PC-3 (cell line): ENCODE measurements at places on chromosomes 1 and 21.

DNA sequence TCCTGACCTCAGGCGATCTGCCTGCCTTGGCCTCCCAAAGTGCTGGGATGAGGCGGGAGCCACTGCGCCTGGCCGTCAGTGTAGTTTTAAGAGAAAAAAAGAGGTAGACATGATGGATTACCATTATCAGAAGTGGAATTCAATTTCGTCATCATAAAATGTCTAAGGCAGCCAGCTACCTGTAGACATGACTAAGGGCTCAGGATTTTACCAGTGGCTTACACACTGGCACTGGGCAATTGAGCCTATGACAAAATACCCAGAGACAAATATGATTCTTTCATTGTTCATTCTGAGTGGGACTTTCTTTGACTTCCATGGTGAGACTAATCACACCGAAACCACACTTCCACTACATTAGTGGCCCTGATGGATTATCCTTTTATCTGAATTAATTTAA is 181.5 kb downstream of the GABPA start:
- DNase-seq: peak; percentile 46

GRCh38 chr1:219682788-219683187 is 69.9 kb upstream of the ZC3H11B start:
- DNase-seq: no peak

DNA sequence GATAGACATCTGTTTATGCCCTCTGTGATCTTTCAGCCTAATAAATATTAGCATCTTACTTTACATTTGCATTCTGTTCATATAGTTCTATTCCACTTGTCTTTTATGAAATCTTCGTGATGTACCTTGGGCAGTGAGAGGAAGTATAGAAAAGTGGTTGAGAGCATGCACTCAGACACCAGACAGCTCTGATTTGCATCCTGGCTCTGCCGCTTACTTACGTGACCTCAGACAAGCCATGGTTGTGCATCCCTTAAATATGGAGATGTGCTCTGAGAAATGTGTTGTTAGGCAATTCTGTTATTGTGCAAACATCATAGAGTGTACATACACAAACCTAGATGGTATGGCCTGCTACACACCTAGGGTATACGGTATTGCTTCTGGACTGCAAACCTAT is 22.9 kb downstream of the OVGP1 start:
- no peak for DNase-seq

GRCh38 chr1:66226985-66227384 is 307.0 kb upstream of the SGIP1 start:
- no peak for DNase-seq

DNA sequence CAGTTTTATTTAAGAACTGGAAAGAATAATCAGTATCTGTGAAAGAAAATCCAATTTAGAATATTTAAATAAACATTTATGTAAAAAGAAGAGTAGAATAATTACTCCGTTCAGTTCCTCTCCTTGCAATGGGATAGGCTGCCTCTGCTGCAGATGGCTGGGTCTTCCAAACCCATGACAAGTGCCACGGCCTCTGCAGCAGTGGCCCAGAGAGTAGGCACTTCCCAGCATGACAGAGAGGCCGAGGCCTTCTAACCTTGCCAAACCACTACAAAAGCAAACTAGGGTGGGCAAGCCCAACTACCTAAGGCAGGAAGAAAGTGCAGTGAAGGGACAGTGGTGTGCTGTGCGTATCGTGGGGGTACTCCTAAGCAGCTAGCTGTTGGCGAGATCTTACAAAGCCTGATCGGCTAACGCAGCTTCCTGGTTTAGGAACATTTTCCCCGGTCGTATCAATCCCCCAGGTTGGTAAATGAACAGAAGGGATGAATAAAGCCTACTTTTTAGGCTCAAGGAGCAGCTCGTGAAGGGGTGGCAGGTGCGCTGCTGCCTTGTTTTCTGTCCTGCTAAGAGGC is 14.5 kb downstream of the ICMT start:
- no peak for DNase-seq

GRCh38 chr21:26188422-26188821 is 17.9 kb upstream of the APP start:
- DNase-seq: no peak

DNA sequence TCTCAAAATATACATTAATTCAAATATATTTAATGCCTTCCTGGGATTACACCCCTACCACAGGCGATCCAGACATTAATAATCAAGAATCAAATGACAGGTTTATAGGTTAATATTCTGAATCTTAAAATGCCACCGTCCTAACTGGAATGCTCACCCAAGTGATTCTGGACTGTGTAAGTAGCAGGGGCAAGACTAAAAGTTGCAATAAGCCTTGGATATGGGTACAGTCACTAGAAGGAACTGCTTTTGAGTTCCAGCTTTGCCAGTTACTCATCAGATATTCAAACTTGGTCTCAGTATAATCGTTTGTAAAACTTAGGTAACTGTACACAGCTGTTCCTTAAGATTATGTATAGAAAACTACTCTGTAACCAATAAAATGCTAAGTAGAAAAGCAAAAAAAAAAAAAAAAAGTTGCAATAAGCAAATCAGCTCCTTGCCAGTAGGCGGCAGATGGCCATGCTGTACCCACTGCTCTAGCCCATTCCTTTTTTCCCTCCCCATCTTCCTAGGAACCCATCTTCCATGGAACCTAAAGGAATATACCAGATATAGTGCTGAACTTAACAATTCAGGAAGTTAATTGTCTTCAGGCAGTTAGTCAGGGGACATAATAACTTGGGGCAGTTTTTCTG is 10.5 kb downstream of the RO60 start:
- peak; percentile 15 for DNase-seq

DNA sequence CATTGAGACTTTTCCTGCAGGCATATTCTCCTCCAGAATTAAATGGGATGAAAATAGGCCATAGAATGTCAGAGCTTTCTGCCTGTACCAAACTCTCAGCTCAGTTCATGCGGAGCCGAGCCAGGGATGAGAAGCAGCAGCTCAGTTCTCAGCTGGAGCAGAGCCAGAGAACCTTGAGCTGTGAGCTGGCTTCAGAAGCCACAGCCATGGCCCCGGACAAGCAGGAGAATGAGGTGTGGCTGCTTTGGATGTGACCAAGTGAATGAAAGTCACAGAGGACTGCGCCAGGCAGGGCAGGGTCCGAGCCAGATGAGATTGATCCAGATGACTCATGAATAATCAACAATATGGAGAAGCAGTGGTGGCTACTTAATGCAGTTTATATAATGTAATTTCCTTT is 633.8 kb downstream of the NCAM2 start:
- DNase-seq: peak; percentile 31

- DNase-seq: no peak
Measured at GRCh38 chr1:161840363-161840762, 74.2 kb downstream of the ATF6 start.

DNA sequence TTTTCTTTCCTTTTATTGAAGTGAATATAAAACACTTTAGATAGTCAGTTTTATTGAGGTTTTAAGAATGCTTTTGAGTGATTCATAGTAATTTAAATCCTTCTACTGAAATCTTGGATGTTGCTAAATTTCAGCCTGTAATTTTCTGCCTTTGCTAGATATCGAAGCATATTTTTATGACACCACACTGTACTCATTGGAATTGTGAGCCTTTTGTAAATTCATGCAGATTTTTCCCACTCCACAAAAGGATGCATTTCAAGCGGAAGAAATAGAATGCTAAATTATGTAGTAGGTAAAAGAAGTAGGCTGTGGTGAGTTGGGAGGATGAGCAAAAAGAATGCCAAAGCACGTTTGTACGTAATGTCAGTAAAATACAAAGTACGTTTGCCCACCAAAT is 13.8 kb downstream of the SNX7 start:
- no peak for DNase-seq

GRCh38 chr1:219304227-219305226 is 130.8 kb downstream of the LYPLAL1 start:
- peak; percentile 99 for DNase-seq

- no peak for DNase-seq
Measured at GRCh38 chr1:115544131-115544530, 97.6 kb upstream of the VANGL1 start.
